Hematopoietic multipotent progenitor cell treated with erythropoietin and hydrocortisone succinate and interleukin-3 and kit ligand, for 6 days (in vitro differentiated cells): ENCODE measurements at places on chromosomes 16 and 17.

DNA sequence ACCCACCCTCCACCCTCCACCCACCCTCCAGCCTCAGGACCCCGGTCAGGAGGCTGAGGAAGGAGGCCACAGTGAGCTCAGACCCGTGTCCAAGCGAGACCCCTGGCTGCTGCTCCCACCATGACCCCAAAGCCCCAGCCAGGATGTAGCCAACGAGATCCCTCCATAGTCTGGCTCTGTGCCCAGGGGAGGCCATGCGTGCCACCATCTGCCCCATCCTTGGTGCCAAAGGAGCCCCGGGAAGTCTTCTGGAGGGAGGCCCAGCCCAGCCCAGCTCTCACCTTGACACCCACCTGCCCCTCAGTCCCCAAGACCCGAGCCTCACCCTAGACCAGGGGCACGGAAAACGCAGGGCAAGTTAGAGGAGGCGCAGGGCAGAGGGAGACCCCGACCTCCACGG lies 34.2 kb downstream of the PIEZO1 start:
- DNase-seq: no peak

DNA sequence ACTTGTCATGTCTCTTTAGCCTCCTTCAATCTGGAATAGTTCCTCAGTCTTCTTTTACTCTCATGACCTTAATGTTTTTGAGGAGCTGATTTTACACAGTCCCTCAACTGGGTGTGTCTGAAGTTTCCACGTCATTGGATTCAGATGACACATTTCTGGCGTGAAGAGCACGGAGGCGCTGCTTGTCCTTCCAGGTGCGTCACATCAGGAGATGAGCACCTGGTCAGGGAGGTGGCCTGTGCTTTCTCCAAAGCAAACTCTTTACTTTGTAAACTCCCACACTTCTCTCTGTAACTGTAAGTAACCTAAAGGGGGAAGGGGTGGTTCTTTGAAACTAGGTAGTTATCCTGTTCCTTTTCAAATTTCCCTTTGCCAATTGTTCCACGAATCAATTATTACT lies 52.5 kb upstream of the MNT start:
- DNase-seq: no peak

DNA sequence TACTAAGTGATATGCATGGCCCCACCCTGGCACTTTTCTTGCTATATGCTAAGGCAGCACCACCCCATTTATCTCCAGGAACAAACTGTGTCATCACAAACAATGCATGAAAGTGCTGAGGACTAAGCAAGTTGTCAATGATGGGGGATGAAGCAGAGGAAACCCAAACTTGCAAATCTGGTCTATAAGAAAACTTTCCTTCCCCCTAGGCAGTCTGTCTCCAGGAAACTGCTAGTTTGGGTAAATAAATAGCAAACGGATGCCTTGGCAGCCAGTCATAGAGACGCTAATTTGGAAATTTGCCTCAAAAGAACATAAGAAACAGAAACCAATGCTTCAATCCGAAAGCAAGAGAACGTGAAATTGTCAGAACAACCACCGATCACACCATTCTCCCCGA lies 5.6 kb upstream of the HSBP1 start:
- DNase-seq: no peak

GRCh38 chr16:66359811-66360608 lies 6.5 kb upstream of the CDH5 start:
- no peak for DNase-seq

DNA sequence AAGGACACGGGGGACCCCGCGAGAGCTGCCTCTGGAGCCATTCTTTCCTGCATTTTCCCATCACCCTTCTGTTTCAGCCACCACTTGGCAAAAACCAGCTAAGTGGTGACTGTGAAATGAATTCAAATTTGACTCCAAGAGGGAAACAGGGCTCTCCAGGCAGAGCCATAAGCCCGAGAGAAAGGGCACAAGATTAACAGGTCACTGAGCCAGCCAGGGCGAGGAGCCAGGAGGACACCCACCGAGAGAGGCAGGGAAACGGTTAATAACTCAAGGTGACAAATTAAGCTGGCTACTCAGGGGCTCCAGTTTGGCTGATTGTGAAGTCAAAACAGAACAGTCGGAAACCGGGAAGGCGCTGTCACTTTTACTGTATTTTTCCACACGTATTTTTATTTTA lies 67.8 kb upstream of the SOX9 start:
- DNase-seq: no peak

GRCh38 chr17:18025945-18026776 lies 12.8 kb downstream of the ATPAF2 start:
- DNase-seq: no peak

DNA sequence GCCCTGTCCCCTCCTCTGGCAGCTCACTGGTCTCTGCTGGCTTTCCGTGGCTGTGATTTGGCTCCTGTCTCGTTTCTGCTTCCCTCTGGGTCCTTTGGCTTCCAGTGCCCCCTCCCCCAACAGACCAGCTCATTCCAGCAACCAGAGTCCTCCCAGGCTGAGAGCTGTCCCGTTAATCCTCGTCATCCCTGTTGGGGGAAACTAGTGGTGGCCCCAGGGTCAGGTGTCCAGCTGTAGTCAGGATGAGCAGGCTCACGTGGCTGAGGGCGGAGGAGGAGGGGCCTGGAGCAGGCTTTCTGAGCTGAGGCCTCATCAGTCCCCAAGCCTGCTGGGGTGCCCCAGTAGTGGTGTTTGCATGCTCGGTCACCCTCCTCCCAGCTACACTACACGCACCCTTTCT lies 10.7 kb upstream of the CBX4 start:
- no peak for DNase-seq

DNA sequence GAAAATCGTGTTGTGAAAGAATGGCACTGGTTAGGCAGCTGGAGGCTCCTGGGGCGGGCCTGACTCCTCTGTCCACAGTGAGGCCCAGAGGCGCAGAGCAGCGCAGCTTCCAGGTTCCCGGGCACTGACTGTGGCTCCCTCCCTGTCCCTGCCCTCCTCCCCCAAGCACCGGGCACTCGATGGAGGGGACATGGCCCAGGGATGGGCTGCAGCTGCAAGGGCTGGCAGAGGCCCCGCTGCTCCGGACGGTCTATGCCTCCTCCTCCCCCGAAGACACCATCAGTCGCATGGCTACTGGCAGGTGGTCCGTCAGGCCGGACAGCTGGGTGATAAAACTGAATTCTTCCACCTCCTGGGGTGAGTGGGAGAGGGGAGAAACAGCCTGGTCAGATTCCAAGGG lies 50.1 kb downstream of the PRMT7 start:
- DNase-seq: no peak

DNA sequence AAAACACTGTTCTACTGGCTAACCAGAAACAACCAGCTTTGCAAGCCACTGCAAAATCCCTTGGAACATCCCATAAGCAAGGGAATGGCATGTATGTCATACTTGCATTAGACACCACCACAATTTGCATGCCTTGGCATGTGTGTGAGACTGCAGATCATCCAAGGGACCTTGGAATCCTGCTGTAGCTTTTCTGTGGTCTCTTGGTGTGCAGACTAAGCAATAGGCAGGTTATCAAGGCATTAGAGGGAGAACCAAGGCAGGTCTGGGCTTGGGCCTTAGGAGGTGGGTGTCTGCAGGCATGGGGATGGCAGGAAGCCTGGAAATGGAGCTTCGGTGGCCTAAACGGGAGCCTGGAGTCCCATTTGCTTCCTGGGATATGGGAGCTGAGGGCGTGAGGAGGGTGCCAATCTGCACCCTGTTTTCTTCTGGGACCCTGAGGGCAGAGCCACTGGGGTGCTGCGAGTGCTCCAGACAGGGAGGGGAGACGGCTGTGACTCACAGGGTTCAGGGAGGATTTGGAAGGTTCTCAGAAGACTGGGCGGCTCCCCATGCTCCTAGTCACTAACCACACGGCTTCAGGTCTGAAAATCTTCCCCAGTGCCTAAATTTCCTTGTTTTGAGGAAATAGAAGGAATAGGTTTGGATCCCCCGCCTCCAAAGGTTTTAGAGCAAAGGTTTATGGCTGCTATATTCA lies 36.6 kb downstream of the FAM20A start:
- DNase-seq: no peak

DNA sequence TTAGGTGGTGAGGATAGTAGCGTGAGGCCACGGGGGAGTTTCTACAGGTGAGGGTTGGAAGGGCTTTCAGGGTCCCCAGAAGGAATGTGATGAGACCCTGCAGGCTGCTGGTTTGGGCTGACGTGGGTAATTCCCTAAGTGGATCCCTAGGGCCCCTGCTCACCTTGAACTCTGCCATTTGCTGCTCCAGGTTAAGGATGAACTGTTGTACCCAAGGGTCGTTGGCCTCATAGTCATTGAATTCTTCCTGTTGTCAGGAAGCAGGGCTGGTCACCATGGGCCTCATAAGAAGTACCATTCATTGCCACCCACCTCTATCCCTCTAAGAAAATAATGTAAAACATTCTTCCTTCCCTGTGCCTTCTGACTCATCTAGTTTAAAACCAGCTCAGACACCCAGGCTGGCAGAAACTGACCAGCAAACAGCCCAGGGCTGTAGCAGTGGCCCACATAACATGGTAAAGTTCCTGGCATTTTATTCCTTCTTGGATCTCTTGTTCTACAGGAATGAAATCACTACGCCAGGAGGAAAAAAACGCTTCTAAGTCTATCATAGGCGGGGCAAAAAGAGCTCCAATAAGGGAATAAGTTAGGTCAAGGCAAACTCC lies 27.6 kb downstream of the FCSK start:
- DNase-seq: no peak

DNA sequence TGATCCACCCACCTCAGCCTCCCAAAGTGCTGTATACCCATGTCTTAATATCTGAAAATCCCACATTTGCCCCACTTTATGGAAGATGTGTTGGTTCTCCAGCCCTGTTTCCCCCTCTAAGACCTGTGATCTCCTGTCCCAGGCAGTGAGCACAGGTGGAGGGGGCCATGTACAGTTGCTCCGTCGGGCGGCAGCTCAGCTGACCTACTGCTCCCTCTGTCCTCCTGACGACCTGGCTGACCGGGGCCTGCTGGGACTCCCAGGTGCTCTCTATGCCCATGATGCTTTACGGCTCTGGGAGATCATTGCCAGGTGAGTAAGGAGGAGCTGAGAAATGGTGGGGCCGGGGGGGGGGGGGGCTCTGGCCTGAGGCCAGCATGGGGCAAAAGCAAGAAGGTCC lies 6.7 kb upstream of the RNASEK start:
- DNase-seq: no peak

GRCh38 chr17:76370261-76370993 lies 14.0 kb upstream of the SPHK1 start:
- DNase-seq: peak; percentile 35

- peak; percentile 28 for DNase-seq
These were observed 73.1 kb downstream of the SREBF1 start for GRCh38 chr17:17763734-17764133.

GRCh38 chr17:41792845-41793783 lies 6.6 kb upstream of the JUP start:
- no peak for DNase-seq

DNA sequence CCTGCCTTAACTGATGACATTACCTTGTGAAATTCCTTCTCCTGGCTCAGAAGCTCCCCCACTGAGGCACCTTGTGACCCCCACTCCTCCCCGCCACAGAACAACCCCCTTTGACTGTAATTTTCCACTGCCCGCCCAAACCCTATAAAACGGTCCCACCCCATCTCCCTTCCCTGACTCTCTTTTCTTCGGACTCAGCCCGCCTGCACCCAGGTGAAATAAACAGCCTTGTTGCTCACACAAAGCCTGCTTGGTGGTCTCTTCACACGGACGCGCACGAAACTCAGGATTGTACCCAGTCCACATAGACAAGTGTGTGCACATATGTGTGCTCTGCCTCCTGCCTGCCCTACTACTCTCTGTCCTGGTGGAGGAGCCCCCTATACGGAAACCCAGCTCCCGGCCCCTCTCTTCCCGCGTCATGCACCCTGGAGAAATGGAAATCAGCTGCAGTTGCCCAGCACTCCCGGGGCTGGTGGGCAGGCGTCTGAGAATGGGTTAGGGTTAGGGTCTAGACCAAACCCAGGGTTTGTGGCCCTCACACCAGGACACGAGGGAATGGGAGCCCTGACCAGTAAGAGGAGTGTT lies 2.4 kb upstream of the RHBDF1 start:
- no peak for DNase-seq
